Stimulated activated CD8-positive, alpha-beta memory T cell treated with anti-CD3 and anti-CD28 coated beads, Interleukin-12 subunit alpha, Interleukin-12 subunit beta, amount 100 ng/mL, for 4 hours (primary cell): ENCODE measurements at places on chromosomes 7 and 10.

DNA sequence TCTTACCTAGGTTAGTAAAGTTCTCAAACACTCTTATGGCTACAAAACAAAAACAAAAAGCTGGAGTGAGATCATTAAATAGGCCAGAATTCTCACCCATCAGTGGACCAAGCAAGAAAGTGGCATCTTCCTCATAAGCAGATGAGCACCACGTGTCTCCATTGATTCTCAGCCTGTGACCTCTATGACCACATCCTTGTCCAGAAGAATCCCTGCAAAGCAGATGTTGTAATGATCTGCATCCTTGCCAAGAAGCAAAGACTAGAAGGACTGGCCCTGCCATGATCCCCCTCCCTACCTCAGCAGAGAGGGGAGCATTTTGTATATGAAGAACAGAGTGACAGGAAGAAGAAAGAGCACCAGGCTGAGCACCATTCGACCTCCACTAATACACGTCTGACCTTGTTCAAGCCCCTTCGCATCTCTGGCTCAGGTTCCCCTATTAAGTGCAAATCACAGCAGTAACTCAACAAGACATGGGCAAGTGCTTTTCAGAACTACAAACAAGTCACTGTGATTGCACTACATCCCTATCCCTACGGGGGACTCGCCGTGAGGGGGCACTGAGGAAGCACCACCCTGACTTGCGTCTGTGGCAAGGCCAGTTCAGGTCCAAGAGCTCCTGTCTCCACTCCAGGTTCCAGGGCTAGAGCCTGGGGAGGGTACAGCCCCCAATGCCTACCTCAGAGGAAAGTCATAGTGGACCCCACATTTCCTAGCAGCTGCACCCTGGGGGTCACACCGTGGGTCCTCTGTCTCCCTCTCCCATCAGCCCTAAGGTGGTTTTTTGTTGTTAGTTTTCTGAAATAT, 22.2 kb upstream of the RASSF4 start:
- DNase-seq, result no peak

DNA sequence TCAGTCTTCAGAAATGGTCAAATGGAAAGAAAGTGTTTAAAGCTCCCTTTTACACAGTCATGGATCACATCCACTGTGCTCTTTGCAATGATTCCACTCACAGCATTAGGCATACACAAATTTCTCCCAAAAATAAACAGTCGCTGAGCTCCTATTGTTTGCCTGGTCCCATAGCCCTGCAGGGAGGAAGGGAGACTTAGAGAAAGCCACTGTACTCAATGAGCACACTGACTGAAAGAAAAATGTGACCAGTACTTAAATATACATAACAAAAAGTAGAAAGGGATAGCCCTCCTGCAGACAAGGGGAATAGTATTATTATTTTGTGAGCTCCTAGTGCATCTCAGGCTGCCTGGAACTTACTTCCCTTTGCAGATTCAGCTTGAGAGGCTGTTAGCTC, 853.2 kb downstream of the GRID1 start:
- no peak for DNase-seq

DNA sequence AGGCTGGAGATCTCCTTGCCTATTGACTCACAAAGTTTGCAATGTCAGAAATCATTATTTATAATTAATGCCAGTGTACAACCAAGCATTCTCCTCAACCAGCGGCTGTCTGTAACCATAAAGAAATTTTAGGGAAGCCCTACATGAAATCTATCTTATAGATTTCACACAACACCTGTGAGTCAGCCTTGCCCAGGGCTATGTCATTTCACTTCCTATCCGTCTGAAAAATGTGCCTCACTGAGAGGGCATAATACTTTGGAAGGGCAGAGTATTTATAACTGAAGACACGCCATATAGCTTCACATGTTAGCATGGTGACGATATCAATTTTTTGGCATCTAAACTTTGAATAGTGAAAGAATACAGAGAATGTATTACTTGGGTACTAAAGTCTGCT, 296.6 kb upstream of the ETV1 start:
- no peak for DNase-seq

GRCh38 chr7:14902589-14903067, at the start of gene DGKB:
TSS of gene DGKB (minus strand) at chr7:14902751.
- no peak for DNase-seq

DNA sequence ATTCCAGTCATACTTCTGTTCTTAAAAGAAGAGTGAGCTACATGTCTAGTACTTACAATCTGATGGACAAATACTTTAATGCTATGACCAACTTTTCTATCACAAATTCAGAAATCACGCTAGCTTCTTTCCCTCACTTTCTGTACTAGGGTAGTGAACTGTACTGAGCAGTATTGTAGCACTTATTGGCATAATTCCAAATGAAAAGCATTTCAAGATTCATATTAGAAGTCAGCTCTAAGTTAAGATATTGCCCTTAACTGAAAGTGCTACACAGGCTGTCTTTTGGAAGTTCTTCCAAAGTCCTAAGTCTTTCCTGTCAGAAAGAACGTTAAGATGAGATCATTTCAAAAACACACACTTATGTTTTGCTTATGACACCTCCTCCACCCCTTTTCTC, 13.4 kb downstream of the P4HA1 start:
- no peak for DNase-seq

- no peak for DNase-seq
Measured at GRCh38 chr10:88008866-88009470, 145.5 kb downstream of the PTEN start.

DNA sequence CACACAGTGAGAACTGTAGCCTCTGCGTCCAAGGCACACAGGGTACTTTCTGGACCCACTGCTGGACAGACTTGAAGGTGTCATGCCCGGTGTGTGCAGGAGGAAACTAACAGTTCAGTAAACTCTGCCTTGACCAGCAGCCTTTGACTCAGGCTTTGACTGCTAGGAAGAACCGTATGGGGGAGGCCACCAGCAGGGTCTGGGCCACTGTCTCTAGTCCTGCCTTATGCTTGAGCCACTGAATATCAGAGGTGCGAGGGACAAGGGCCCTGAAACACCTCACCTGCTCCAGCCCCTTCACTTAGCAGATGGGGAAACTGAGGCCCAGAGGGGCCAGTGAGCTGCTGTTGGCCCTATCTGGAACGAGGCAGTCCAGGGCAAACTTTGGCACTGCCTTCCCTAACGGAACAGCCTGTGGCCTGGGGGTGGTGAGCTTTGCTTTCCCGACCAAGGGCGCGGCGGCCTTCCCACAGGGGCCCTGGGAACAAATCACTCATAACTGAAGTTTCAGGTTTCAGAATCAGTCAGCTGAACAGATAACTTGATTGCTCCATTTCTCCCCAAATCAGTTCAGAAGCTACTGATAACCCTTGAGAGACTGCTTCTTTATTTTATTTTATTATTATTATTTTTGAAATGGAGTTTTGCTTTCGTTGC, 130.0 kb downstream of the FAM53B start:
- DNase-seq, result no peak

DNA sequence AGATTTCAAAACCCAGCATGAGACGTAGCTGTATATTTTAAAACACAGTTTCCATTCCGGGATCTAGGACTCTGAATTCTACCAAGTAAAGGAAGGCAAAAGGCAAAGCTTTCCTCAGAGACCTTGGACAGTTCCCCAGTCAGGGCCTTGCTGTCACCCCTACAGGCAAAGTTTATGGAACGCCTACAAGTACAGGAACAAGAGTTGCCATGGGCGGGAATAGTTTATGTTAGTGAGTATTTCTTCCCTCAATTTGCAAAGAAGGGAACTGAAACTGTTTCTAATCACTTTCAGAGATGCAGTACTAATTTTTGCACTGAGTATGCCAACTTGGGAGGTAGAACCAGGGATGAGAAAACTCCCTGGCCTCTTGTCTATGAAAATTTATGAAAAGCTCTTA, 68.2 kb upstream of the LRGUK start:
- DNase-seq, result no peak

- DNase-seq, result no peak
Measured at GRCh38 chr10:109247814-109248213, 675.5 kb downstream of the XPNPEP1 start.

DNA sequence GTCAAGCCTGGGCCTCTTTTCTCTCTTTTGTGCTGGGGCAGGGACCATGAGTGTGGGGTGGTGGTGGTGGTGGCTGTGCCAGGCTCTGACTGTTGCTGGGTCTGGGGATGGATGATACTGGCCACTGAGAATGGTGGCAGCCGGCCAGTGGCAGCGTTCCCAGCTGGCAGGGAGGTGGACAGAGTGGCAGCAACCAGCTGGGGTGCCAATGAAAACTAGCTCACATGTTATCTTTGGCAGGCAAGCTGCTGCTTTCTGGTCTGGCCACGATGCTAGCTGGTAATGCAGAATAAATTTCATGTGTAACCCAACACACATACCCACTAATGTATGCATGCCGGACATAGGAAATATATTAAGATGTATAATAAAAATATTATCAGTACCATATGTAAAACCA, 95.0 kb upstream of the SLC26A5 start:
- no peak for DNase-seq

DNA sequence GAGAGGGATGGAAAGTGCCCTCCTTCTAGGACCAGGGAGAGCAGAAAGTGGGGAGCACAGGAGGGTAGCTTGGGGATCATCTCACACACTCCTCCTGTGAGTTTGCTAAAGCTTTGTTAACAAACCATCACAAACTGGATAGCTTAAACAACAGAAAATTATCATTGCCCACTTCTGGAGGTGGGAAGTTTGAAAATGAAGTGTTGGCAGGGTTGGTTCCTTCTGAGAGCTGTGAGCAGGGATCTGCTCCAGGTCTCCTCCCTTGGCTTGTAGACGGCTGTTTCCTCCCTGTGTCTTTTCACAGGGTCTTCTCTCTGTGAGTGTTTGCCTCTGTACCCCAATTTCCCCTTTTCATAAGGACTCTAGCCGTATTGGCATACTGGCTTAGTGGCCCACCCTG, 32.0 kb upstream of the CXCL12 start:
- no peak for DNase-seq

DNA sequence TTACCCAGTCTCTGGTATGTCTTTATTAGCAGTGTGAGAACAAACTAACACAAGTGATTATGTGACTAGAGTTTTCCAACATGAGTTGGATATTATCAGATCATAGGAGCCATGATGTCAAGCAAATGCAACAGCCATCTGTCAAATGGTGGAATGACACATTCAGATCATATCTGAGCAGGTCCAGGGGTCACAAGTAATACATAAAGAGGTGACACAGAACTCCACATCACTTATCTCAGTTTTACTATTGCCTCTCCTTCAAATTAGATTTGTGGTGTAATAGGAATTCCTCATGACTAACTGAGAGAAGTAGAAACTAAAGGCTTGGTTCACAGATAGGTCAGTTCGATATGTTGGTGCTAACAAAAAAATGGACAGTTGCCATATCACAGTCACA, 12.2 kb upstream of the SAMD9L start:
- no peak for DNase-seq

DNA sequence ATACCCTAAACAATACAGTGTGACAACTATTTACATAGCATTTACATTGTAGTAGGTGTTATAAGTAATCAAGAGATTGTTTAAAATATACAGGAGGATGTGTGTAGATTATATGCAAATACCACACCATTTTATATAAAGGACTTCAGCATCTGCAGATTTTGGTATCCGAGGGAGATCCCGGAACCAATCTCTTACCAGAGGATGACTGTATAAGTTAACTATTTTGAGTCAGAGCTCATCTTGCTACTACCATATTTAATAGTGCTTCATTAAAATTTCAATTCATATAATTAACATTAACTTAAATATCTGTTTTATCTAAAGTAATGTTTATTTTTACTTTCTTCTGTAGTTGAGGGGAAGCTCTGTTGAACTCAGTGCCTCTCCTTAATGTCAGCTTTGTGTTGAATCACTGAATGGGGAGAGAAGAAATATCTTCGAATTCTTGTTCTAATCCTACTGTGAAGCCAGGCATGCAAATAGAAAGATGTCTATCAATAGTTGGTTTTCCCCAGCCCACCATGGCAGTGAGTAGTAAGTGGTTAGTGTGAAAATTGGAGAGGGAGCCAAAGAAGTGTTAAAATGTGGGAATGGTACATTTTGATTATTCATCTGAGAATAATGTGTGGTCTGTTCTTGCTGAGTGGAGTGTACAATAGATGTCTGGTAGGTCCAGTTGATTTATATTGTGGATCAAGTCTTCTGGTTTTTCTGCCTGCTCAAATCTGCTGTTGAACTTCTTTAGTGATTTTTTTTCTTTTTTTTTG, 90.1 kb upstream of the CYP26C1 start:
- DNase-seq, result no peak

DNA sequence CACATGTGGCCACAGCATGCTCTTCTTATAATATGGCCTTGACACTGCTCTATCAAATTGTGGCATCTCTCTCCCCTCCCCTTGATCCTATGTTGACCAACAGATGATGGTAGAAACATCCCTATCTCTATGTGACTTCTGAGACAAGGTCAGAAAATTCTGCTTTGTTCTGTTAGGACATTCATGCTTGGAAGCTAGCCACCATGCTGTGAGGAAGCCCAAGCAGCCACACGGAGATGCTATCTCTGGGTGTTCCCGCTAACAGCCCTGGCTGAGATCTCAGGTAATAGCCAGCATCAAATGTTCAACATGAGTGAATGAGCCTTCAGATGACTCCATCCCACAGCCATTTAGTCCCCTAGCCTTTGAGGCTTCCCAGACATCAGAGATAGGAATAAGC, 36.8 kb upstream of the CPXM2 start:
- no peak for DNase-seq

DNA sequence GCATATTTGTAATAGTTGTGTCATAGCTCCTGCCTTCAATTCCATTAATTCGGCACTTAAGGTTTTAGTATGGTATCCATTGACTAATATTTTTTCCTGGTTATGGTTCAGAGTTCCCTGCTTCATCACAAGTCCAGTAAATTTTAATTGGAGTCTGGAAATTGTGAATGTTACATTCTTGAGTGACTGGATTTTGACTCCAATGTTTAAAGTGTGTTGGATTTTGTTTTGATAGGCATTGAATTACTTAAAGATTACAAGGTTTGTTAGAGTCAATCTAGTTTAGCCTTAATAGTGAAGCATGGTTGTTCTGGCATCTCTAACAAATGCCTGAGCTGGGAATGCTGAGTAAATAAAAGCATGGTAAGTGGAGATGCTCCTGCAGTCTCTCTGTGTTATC, 326.6 kb upstream of the IGFBP3 start:
- DNase-seq, result no peak

DNA sequence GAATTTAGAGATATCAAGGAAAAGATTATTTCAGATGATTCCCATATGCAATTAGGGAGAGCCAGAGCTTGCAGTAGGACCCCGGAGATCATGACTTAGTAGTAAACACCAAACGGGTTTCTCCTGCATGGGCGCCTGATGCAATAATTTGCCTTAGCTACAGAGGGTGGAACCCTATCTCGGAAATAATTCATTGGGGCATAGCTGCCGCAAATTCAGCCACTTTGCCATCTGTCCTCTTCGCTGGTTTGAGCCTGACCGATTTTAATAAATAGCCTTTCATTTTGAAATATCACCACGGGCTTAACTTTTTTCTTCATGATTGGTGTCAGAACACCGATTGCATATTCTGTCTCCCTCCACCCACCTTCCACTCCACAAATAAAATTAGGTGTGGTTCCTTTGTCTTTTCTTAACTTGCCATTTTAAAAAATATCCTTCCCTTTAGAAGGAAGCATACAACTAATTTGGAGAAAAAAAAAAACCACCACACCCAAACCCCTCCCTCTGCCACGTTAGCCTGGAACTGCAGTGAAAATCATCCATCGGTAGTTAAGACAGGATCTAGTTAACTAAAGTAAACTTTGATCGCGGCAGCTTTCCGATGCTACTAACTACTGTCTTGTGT, 1.4 kb downstream of the GARS1 start:
- DNase-seq, result no peak

- DNase-seq, result no peak
Measured at GRCh38 chr7:21261627-21262594, 166.0 kb upstream of the SP4 start.
